ENCODE measurements at places on chromosomes 4 and X.

GRCh38 chrX:16788477-16788876 is 2.2 kb downstream of the TXLNG start:
- no peak for DNase-seq

DNA sequence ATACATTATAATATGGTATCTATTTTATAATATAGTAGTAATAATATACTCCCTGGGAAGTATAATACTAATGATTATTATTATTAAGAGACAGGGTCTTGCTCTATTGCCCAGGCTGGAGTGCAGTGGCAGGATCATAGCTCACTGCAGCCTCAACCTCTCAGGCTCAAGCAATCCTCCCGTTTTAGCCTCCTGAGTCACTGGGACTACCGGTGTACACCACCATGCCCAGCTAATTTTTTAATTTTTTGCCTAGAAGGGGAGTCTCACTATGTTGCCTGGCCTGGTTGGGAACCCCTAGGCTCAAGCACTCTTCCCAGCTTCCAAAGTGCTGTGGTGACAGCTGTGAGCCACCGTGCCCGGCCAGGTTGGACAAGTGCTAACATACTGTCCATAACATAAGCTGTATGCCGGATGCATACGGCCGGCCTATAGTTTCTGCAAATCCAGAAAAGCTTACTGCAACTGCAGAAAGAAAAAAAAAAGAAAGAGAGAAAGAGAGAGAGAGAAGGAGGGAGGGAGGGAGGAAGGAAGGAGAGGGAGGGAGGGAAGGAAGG is 94.2 kb upstream of the PPP2R3B start:
- no peak for DNase-seq

- DNase-seq: no peak
Measured at GRCh38 chr4:71689822-71690221, 94.1 kb downstream of the GC start.

- no peak for DNase-seq
Measured at GRCh38 chrX:8726031-8726652, 5.8 kb downstream of the ANOS1 start.

DNA sequence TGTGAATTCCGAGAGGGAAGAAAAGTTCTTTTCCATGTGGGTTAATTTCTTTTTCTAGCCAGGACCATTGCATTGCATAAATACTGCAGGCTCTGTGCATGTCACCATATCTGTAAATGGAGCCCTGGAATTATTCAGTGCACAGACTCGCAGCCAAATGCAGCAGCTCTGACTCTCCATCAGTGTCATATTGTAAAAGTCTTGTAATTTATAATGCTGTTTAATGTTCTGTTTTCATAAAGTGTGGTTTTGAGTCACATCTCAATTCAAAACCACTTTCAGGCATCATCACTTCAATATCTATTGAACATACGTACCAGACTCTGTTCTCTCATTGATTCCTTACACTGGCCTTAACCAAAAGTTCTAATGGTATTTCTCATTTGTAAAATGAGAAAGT is 193.9 kb upstream of the RPL34 start:
- no peak for DNase-seq

DNA sequence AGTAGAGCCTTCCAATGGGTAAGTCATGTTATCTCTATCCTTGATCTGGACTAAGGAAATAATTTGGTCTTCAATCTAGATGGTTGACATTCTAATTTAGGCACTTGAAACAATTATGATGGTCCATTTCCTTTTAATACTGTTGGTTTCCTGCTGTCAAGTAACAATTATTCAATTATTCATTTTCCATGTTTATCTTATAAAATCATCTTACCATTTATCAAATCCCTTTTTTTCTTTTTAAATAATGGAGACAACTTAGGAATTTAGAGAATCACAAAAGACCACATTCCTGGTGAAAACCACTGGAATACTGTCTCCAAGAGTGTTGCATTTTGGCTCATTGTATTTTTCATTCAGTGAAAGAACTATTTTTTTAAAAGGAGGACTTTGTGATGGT is 148.7 kb upstream of the CTSO start:
- no peak for DNase-seq
